Renal cortical epithelial cell (primary cell): ENCODE measurements at places on chromosomes 1 and 21. TPM values are rescaled to one million over a fixed set of nuclear protein-coding genes. Genes with fewer than 3 reads are reported as not detected.
A peak's percentile ranks its signal among the peaks of the same experiment; 100 is the strongest.

Gene HSF2BP
- total RNA-seq, result 2.6 and 3.8 TPM in 2 replicates

Gene DNAJC28
- total RNA-seq, result 1.9 and 4.2 TPM in 2 replicates

Gene SPRR4
- total RNA-seq, result not detected in 2 replicates

GRCh38 chr1:234127026-234127671 is 222.7 kb downstream of the SLC35F3 start:
- DNase-seq, result no peak

- DNase-seq, result peak; percentile 46
These were observed 40.5 kb upstream of the PAXBP1 start for GRCh38 chr21:32812035-32812434.

DNA sequence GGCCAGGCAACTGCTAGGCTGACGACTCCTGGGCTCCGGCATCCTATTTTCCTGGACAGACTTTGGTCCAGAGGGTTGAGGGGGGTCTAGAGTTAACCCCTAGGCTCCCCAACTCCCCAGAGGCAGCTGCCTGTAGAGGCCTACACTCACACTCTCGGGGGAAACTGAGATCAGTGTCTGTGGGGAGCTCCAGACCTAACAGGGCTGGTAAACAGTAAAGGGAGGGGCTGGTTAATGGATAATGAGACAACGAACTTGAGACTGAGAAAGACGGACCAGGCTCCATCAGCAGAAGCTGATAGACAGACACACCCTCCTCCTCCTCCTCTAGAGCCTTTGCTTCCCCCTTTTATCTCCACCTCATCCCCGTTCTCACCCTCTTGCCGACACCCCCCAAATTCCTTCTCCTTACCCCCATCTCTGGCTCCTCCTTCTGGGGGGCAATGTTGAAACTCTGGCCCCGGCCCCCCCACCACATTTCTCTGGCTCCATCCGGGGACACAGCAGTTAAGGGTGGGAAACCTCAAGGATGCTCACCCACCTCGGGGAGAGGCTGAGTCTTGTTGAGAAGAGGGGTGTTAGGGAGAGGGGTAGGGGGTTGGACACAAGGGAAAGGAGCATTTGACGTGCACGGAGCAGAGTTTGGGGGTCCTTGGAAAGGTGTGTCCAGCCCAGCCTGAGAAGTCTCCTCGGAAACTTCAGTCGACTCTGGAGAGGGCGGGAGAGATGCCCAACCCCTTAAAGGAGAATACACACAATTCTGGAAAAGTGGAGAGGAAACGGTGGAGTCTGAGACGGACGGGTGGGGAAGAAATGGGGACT is at the start of gene MTMR11:
Gene MTMR11, minus strand, starts transcription at position 710 of the 822 bp plus-strand sequence. Its CDS starts 232 bp downstream, at position 478.
- peak; percentile 59 for DNase-seq

DNA sequence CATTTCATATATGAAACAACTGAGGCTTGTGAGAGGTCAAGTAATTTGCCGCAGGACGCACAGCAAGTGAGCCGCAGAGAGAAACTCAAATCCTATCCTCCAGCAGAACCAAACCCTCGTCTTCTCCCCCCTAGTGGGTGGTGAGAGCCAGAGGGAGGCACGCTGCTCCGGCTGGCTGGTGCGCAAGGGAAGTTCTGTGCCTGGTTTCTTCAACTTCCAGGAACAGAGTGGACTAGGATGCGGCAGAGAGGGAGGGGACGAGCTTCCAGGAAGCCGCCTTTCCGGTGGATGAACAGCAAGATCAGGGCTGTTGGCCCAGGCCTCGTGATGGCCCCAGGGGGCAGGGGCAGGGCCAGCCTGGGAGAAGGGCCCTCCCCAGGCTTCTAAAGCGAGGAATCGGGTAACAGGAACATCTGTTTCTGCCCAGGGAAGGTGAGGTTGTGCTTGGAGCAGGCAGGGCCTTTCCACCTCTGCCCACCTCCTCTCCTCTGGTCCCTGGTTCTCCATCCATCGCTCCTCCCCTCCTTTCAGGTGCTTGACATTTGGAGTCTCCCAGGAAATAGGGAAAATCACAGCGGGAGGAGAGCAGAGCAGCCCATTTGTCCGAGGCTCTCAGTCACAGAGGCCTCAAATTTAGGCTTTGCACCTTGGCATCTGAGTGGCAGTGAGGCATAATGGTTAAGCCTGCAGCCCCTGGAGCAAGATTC is 16.8 kb upstream of the PDIK1L start:
- DNase-seq, result peak; percentile 57

- DNase-seq, result peak; percentile 58
These were observed 25.0 kb upstream of the POU3F1 start for GRCh38 chr1:38071312-38072256.

GRCh38 chr1:117573386-117574023 is 32.3 kb upstream of the TENT5C start:
- no peak for DNase-seq

DNA sequence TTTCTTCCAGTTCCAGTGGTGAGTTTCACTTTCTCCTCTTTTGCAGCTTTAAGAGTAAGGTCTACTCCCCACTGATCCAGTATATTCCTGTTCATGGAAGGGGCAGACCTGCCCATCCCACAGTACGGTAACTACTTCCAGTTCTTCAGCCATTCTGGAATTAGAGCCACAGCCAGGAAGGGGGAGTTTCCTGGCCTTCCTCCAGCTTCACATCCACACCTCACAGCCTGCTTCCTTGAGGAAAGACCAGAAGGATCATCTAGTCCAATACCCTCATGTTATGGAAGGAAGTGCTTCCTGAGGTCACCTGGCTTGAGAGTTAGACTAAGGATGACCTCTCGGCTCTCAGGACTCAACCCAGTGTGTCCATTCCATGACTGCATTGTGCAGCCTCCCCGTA is 597.8 kb downstream of the KIF26B start:
- DNase-seq, result no peak

GRCh38 chr1:36366091-36366661 is 19.5 kb downstream of the STK40 start:
- DNase-seq, result no peak

DNA sequence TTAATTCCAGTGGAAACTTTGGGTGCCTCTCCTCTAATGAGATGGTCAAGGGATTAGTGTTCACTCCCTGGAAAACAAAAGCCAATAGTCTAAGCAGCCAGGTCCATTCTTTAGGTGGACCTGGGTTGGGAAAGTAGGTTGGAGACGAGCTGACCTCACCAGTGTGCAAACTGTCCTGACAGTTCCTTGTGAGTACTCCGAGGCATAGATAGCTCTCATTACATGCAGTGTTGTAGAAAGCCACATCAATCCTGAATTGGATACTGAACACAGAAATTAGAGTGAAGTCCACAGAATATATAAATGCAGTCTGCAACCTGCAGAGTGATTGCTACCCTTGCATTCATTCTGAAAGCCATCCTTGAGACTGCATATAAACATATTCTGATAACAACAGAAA is 675.1 kb upstream of the CXADR start:
- no peak for DNase-seq

DNA sequence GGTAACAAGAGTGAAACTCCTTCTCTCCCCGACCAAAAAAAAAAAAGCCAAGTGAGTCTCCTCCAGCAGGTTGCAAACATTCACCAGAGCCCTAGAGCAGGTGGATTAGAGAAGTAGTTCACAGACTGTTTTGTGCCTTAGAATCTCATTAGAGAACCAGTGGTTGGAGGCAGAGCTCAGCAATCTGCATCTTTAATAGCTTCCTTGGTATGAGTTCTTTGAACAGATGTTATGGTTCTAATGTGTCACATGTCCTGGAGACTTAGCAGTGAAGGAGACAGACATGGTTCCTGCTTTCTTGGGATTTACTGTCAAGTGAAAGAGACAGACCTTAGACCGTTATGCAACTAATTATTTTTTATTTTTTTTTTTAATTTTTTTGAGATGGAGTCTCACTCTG is 26.8 kb downstream of the SESN2 start:
- DNase-seq, result no peak
